ENCODE measurements at places on chromosomes 5 and 9. TPM values are rescaled to one million over a fixed set of nuclear protein-coding genes. Genes with fewer than 3 reads are reported as not detected.

Gene TPD52L3
- total RNA-seq: not detected

Gene SCAI
- 3.0 TPM for total RNA-seq

Gene FOXD4
- total RNA-seq: 0.28 TPM

Gene TRIM36
- 1.2 TPM for total RNA-seq

Gene SPINK9
- not detected for total RNA-seq

Gene STOML2
- total RNA-seq: 126 TPM

Gene CCL21
- 18.5 TPM for total RNA-seq

Gene ZNF454
- 0.52 TPM for total RNA-seq

Gene STC2
- 8.7 TPM for total RNA-seq

Gene BRIX1
- 22.0 TPM for total RNA-seq

Gene GOLM1
- total RNA-seq: 3.7 TPM

Gene CDX1
- not detected for total RNA-seq

Gene KIAA0825
- 2.2 TPM for total RNA-seq

GRCh38 chr5:96752341-96753016, 55.3 kb downstream of the ERAP1 start:
- ATAC-seq: peak; percentile 38

DNA sequence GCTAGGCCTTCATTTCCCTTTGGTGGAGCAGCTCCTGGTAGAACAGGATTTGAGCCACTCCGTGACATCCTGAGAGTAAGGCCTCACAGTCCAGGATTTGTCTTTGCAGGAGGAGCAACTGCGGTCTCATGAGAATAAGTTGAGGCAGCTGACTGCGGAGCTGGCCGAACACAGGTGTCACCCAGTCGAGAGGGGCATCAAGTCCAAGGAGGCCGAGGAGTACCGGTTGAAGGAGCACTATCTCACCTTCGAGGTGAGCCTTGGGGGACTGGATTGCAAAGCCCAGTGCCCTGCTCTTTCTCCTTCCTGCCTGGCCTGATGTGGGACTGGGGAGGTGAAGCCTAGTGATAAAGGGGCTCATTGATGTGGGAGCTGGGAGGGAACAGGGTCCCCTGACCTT, 44.3 kb downstream of the PSD2 start:
- no peak for ATAC-seq

- no peak for ATAC-seq
Observed at GRCh38 chr9:2018162-2018643, 3.1 kb downstream of the SMARCA2 start.

DNA sequence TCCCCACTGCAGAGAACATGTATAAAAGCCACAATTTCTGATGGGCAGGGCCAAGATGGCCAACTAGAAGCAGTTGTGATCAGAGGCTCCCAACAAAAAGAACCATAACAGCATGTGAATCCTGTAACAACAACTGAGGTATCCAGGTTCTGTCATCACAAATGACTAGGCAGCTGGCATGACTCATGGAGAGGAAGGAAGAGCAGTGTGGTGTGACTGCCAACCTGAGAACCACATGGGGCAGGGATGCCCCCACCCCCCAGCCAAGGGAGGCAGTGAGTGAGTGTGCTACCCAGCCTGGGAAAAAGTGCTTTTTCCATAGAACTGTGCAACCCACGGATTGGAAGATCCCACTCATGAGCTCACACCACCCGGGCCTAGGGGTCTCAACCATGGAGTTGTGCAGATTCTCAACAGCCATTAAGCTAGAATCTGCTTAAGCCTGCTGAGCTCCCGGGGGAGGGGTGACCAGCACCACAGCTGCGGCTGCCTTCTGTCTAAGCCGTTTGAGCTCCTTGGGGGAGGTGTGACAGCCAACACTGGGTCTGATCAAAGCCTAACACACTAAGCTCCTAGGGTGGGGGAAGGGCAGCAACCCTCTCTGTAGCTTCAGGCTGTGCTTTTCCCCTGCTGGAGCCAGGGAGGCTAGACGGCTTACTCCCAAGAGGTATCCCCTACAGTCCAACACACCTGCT, 80.1 kb upstream of the DMAC1 start:
- no peak for ATAC-seq

- ATAC-seq: no peak
Observed at GRCh38 chr5:142725231-142726187, 39.6 kb upstream of the FGF1 start.

DNA sequence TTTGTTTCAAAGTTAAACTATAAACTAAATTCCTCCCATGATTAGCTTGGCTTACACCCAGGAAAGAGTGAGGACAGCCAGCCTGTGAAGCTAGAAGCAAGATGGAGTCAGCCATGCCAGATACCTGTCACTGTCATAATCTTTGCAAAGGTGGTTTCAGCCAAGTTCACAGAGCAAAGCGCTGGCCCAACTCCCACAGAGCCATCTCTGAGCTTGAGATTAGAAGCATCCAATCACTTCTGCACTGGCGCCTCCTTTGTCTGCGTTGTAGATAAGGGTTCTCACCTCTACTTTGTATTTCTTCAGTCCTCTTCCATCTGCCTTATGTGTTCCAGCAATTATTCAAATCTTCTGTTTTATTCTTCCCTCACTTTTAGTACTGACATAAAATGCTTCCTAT, 119.4 kb upstream of the ACO1 start:
- no peak for ATAC-seq

DNA sequence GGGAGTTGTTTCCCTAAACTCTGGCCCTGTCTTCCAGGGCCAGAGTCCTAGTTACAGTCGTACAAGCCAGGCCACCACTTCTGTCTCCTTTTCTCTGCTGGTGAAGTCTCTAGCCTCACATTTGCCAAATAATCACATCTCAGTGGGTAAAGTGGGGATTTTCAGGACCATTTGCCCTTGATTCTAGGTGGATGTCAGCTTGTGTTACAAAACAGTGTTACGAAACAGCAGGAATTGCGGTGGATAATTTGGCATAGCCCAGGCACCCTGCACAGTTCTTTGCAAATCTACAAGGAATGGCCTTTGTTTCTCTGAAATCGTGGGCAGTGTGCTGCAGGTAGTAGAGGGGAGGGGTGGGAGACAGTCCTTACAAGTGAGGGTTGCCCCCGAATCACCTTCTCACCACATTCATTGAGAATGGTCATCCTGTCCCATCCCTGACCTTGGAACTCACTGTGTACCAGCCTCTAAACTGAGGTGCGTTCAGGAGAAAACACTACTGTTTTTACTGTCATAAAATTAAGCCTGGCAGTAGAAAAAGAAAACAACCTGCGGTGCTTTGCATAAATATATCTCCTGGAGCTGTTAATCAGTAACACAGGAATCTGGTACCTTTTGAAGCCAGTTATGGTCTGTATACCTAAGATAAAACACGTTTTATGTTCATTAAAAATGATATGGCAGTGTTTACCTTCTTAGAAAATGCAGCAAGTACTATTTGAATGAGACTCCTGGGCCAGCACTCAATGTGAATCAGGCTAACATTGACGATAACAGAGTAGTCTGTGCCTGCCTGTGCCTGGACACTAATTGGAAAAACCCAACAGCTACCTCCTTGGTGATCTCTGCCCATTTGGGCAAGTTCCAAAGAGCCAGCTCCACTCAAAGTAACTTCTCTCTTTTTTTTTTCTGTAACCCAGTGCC, 44.3 kb downstream of the CYSTM1 start:
- ATAC-seq: no peak

DNA sequence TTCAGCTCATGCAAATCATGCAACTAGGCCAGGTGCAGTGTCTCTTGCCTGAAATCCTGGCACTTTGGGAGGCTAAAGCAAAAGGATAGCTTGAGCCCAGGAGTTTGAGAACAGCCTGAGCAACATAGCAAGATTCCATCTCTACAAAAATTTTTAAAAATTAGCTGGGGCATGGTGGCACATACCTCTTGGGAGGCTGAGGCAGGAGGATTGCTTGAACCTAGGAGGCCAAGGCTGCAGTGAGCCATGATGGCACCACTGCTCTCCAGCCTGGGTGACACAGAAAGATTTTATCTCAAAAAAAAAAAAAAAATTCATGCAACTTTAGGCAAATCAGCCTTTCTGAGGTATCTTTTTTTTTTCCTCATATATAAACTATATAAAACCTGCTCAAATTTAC, 35.6 kb upstream of the CCNB1 start:
- no peak for ATAC-seq

GRCh38 chr9:123305879-123306278, 37.5 kb upstream of the STRBP start:
- no peak for ATAC-seq

DNA sequence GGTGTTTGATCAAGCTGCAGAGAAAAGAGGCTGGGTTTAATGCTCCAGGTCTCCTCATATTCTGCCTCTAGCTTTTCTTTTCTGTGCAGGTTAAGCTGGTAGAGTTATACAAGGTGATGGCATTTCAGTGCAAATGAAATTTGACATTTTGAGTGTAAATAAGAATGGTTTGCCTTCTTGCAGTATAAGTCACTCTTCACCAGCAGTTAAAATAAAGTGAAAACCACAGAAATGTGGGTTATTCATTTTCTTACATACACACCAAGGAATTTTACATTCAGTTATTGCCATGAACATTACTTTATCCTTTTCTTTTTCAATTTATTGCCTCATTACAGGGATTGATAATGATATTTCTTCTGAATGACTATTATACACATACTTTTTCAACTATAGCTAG, 337.5 kb upstream of the PCSK5 start:
- no peak for ATAC-seq

DNA sequence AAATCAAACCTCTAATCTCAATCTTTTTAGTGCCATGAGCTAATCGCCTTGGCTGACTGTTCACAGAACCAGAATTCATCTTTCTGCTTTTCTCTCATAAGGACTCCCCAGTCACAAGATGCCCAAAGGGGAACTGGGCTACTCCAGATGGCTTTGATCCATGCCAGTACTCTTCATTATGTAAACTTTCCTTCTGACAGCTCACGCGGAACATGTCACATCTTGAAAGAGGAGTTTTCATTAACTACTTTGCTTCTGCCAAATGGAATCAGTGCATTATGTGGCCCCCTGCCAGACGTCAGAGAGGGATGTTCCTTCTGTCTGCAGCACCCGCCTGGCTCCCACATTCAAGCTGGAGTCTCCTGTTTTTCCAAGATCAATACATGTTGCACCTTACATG, 142.1 kb upstream of the NMUR2 start:
- ATAC-seq: no peak

GRCh38 chr5:130251931-130252330, 347.7 kb downstream of the CHSY3 start:
- ATAC-seq: no peak

GRCh38 chr5:61018062-61018461, 73.1 kb downstream of the NDUFAF2 start:
- ATAC-seq: no peak

- ATAC-seq: no peak
Observed at GRCh38 chr9:121886759-121887485, 206.2 kb downstream of the TTLL11 start.

DNA sequence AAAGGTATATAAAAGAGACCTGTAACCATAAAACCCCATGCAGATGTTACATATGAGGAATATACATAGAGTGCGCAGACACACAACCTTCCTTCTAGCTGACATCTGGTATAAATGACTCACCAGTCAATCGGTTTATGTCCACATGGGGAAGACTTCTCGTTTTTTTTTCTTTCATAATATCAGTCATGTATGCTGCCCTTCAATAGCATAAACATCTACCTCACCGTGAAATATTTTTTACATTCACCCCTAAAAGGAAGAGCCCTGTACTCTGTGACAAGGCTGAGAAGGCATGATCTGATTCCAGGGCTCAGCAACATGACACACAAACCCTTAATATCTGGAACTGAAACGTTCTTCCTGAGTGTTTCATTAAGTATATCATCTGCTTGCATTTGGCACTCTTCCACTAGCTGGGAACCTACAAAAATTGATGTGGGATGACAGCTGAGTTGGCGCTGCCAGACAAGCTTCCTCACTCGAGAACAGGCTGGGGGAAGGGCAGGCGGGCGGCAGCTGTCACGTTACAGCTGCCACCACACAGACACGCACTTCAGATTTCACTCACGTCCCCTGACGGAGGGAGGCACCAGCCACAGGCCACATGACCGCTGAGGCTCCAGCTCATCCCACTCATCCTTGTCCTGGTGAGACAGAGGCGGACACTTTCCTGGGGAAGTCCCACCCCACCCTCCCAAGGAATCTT, 74.2 kb downstream of the SHB start:
- ATAC-seq: peak; percentile 48

- ATAC-seq: no peak
Observed at GRCh38 chr9:134165357-134166315, 1.3 kb upstream of the RNU6ATAC start.

GRCh38 chr9:128523199-128523925, 18.8 kb downstream of the GLE1 start:
- ATAC-seq: peak; percentile 62

DNA sequence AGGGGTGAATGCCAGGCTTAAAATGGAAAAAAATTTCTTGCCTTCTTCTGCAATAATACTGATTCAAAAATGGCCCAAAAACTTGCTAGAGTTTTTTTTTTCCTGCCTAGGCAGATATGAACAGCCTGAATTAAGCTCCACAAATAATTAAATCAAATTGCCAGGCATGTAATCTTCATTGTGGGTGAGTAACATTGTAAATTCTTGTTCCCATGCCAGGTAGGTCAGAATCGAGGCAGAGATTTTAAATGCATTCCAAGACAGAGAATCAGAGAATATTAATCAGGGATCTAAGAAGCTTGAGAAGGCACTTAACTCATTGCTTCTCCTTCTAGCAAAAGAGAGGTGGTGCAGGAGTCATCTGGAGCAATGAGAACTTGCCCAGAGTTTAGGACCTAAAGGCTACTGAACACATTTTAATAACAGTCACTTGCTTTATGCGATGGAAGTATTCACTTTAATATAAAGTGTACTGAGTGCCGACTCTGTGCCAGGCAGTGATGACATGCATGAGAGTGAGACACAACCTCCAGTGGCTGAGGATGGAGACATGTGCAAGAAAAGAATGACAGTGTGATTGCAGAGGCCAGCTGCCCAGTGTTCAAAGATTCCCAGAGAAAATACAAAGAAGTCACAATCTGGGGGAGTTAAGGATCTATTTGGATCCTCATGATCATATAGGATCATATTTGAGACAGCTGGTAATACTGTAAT, 102.3 kb downstream of the APBA1 start:
- ATAC-seq: peak; percentile 79

- ATAC-seq: no peak
Observed at GRCh38 chr5:139810341-139811273, 15.0 kb downstream of the PSD2 start.

DNA sequence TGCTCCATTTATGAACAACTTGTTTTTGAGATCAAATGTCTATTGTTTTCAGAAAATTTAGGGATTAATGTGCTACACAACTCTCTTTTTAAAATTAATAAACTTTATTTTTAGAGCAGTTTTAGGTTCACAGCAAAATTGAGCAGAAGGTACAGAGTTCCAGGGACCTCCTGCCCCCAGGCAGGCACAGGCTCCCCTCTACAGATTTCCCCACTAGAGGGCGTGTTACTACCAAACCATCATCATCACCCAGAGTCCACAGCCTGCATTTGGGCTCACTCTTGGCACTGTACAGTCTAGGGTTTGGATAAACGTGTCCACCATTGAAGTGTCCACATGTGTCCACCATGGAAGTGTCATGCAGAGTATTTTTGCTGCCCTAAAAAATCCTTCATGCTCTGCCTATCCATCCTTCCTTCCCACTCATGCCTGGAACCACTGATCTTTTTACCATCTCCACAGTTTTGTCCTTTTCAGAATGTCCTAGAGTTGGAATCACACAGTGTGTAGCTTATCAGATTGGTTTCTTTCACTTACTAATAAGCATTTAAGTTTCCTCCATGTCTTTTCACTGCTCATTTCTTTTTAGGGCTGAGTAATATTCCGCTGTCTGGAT, 61.7 kb downstream of the MRPL36 start:
- ATAC-seq: peak; percentile 39

- no peak for ATAC-seq
Observed at GRCh38 chr9:112680731-112681402, 37.0 kb downstream of the INIP start.

GRCh38 chr9:93575796-93576257, 557 bp upstream of the PHF2 start:
- peak; percentile 4 for ATAC-seq
